ENCODE measurements at places on chromosomes 16 and 17.

- DNase-seq, result no peak
Measured at GRCh38 chr17:66652840-66653507, 181.9 kb upstream of the CACNG5 start.

DNA sequence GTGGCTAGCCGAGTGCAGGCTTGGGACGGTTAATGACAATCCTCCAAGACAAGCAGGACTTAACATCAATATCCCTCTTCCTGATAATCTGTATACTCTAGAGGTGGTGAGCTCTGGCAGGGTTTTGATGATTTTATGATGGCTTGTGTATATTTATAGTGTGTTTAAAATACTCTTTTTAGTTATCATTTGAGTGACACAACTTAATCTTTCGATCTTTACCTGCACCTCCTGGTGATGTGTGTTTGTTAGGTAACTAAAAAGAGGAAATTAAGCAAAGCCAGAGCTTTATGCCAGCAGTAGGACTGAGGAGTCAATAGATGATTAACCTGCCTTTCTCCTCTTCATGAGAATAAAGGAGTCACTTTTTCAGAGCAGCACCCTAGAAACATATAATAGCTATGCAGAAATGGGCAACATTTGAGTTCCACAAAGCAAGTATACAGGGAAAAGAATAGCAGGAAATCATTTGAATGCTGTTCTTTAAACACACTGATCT is 210.5 kb downstream of the IRX3 start:
- DNase-seq, result no peak

GRCh38 chr17:72575542-72576233 is 454.9 kb downstream of the SOX9 start:
- no peak for DNase-seq

GRCh38 chr16:86202760-86203426 is 303.9 kb downstream of the IRF8 start:
- no peak for DNase-seq

- no peak for DNase-seq
Measured at GRCh38 chr17:15896277-15896676, 48.7 kb upstream of the ADORA2B start.

- no peak for DNase-seq
Measured at GRCh38 chr17:32016231-32016630, 9.0 kb downstream of the LRRC37B start.

DNA sequence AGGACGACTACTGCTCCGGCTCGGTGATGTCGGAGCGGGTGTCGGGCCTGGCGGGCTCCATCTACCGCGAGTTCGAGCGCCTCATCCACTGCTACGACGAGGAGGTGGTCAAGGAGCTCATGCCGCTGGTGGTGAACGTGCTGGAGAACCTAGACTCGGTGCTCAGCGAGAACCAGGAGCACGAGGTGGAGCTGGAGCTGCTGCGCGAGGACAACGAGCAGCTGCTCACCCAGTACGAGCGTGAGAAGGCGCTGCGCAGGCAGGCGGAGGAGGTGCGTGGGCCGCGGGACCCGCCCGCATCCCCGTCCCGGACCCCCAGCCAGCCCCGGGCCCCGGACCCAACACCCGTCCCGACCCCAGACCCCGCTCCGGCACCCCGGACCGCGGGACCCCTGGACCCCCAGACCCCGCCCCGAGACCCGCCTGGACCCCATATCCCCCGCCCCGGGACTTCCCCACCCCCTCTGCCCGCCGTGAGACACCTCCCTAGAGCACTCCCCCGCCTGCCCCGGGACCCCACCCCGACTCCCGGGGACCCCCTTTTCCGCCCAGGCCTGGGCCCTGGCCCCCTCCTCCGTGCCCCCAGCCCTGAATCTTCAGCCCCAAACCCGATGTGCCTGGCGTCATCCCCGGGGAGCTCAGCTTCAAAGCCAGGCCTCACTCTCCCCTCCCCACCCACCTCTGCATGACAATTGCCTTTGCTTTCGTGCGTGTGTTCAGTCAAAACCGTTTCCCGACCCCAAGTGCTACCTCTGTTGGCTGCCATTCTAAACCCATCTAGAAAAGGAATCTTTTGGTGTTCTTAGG is 594 bp downstream of the MAPK8IP3 start:
- DNase-seq, result no peak

DNA sequence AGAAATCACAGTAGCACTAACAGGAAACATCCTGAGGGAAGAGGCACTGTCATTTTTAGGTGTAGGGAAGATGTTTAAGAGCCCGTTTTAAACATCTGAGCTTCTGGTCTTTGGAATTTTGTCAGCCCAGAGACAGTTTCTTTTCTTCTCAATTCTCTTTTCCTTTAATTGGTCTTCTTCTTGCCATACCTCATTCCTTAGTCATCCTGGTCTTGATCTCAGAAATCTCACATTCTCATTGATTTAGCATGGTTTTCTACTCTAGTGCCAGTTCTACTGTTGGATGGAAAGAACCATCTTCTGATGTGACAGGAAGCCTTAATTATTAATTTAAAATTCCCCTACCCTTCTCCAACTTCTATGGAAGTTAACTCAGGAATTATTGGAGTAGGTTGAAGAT is 25.4 kb downstream of the BMERB1 start:
- no peak for DNase-seq

DNA sequence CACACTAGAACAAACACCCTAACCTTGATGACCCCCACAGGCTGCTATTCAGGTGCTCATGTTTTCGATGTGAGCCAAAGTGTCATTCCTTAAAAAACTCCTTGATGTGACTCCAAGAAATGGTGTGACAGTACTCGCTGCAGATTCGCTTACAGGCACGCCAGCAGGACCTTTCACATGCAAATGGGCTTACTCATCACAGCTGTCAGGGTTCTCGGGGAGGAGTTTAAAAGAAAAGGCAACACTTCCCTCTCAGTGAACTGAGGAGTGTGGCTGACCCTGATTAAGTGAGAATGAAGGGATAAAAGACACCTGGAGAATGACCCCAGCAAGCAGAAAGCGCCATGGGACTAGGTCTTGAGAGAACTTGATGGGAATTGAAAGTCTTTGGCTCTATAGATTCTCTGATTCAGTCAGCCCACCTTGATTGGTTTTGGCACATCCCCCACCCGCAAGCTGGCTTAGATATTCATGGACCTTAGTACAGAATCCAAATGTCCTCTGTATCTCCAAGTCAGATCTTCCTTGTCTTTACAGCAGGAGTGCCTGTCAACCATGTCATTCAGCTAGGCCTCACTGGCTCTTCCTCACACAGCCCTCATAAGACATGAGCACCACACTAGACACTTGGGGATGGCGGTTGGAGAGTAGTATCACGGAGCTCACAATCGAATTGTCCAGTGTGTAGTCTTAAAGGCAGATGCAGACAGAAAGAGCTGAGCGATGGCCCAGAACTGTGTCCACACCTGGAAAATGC is 82.6 kb downstream of the HIC1 start:
- no peak for DNase-seq

DNA sequence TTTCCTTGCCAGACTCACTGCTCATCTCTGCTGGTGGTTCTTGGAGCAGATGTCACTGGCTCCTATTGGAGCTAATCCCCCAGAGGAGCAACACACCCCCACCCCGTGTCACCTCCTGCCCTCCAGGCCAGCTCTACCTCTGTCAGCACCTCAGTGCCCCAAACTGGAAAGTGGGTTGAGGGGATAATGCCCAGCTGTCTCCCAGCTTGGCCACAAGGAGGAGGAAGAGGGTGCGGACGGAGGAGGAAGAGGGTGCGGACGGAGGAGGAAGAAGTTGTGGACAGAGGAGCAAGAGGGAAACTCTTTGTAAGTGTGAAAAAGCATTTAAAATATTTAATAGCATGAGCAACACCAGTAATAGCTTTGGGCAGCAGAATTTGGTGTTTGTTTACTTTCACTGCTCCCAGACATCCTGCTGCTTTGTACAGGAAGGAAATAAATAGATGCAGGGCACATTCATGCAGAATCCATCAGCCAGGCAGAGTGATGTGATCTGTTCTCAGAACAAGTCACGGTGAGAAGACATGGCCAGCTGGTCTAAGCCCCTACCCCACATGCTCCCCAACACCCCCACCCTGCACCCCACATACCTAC is 82.5 kb downstream of the C17orf67 start:
- no peak for DNase-seq

DNA sequence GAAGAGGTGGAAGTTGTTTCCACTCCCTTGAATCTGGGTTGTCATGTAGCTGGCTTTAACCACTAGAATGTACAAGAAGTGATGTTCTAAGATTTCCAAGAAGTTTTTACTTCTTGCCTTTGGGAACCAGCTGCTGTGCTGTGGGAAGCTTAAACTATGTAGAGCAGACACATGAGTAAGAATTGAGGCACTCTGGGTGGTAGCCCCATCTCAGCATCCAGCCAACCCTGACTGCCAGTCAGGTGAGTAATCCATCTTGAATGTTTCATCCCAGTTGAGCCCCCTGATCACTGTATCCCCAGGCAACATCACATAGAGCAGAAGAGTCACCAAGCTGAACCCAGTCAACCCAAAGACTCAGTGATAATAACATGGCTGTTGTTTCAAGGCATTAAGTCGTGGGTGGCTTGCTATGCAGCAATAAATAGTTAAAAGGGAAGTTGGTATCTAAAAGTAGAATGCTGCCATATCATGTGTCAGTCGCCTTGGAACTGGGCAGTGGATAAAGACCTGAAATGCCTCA is 62.8 kb upstream of the GPR139 start:
- no peak for DNase-seq

DNA sequence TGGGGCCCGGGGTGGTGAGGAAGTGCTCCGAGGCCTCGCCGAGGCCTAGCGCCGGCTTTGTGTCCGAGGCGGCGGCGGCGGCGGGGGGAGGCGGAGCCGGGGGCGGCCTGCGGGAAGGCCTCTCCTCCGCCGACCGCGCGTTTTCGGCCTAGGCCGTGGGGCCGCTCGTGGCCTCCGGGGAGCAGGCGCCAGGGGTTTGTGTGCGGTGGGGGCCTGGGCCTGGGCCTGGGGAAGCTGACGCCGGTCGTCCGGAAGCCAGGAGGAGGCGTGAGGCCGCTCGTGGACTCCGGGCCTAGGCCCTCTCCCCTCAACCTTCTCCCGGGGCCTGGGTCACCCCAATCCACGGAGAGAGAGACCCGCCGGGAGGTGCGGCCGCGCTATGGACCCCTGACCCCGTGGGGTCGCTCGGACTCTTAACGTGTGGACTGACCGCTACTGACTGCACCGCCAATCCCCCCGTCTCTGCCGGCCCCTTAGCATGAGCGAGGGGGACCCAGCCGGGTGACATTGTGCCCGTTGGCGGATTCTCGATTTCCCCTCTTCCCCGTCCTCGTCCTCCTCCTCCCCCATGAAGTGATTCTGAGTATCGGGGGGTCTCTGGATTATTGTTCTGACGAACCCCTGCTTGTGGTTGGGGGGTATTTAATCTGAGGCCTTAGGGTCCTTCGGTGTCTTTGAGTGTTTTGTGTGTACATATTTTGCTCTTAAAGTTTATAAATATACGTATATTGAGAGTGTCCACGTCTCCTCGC is 660 bp downstream of the RBBP6 start:
- DNase-seq, result peak; percentile 27

- DNase-seq, result no peak
Measured at GRCh38 chr17:47279062-47279801, 25.6 kb downstream of the ITGB3 start.

DNA sequence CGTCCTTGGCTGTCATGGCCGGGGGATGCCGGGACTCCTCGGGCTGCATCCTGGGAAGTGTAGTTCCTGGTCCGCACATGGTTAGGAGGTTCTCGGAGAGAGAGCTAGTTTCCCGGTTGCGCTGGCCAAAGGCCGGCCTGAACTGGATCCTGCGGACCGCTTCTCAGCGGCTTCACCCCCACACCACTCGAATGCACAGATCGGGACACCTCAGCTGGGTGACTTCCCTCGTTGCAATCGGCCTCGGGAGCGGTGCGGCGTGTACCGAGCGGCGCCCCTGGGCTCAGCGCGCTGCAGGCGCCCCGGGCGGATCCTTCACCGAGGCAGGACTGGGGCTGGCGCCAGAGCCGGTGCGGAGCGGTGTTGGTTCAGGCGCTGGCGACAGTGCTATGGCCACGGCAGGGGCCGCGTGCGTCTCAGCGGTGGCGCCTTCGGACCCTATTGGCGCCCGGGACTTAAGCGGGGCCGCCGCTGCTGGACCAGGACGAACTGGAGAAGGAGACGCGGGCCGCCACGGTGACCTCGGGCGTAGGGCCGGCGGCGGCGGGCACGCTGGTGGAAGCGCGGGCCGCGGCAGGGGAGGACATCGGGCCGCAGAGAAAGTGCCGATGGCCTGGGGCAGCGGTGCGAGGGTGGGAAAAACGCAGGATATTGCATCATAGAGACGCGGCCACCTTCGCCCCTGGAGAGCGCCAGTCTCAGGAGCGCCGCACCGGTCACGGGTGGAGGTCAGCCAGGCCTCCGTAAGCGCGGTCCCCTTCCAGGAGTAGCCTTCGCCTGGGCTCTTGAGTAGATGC is 11.4 kb downstream of the ZNF629 start:
- no peak for DNase-seq

- no peak for DNase-seq
Measured at GRCh38 chr16:20073203-20074098, at the start of gene GPR139. TSS of gene GPR139 (minus strand) at chr16:20073890. CDS start at chr16:20073616, 274 bp downstream.

GRCh38 chr16:11585460-11586377 is 1.0 kb downstream of the LITAF start:
- DNase-seq, result no peak

DNA sequence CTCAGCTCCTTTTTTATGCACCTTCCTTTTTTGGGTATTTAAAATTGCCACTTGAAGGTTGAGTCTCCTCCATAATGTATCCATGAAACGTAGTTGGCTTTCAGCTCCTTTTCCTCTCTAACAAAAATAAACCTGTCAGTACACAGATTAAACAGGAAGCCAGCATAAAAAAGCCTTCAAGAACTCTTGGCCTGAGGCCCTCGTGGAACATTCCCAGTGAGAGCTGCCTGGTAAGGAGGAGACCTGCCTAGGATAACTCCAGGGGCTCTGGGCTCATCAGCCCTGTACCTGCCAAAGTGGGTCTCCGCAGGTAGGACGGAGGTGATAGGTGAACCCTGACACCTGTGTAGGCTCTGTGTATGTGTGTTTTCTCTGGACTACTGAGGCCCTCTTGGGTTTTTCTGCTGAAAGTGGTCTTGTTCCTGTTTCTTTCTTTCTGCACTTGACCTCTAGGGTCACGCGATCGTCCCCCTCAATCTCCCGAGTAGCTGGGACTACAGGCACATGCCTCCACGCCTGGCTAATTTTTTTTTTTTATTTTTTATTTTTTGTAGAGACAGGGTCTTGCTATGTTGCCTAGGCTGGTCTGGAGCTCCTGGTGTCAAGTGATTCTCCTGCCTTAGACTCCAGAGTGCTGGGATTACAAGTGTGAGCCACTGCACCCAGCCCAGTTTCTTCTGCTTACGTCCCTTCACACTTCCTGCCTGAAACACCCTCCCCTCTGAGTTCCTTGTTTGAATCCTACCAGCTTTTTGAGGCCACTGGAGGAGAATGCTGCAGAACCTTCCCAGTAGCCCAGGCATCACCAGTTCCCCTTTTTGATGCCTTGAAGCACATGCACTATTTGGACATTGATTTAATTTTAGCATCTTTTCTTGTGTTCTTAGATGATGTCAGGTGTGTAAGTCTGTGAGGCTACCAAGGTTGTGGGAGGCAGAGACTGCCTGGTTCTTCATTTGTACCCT is 9.8 kb downstream of the PGS1 start:
- DNase-seq, result peak; percentile 66

DNA sequence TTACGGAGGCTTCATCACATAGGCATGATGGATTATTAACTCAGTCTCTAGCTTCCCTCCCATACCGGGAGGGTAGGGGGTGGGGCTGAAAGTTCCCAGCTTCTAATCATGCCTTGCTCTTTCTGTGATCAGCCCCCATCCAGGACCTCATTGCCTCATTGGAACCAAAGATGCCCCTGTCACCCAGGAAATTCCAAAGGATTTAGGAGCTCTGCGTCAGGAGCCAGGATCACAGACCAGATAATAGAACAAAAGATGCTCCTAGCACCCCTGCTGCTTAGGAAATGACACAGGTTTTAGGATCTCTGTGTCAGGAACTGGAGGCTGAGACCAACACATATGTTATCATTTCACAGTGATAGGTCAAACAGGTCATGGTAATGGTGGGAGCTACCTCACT is 9.7 kb downstream of the USB1 start:
- DNase-seq, result no peak
